NCI-H526 (cell line): ENCODE measurements at places on chromosomes 7 and 10.

DNA sequence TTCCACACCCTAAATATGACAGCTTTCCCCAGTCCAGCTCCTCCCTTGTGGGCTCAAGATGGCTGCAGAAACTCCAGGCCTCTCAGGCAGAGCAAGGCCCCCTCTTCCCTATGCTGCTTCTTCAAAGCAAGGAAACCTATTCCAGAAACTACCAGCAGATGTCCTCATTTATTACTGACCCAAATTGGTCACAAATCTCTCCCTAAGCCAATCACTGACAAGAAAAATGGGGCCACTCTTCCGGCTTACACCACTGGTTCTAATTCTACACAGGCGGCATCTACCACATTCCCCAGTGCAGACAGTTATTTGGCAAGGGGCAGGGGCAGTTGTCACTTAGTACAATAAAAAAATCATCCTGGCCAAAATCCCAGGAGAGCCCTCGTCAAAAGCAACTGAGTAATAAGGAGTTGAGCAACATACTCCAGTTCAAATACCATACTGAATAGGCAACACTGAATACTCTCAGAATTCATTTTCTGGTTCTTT, 150.4 kb downstream of the SFMBT2 start:
- peak; percentile 41 for DNase-seq

- DNase-seq, result no peak
Observed at GRCh38 chr7:81883801-81884393, 114.0 kb upstream of the HGF start.

DNA sequence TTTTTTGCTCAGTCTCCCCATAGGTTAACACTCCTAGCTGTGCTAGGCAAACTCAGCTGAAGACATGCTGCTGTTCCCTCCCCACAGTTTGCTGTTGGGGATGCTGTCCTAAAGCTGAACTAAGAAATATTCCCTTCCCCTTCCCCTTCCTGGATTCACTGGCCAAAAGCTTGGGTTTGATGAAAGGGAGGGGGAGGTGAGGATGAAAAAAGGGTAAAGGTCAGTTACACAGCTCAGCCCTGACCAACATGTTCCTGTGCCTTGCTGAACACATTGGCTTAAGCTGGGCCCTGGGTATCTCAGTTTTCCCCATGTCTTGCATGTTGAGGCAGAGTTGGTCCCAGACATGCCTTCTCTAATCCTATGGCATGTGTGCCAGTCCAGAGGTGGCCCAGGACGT, 15.3 kb downstream of the CCM2 start:
- DNase-seq, result no peak

DNA sequence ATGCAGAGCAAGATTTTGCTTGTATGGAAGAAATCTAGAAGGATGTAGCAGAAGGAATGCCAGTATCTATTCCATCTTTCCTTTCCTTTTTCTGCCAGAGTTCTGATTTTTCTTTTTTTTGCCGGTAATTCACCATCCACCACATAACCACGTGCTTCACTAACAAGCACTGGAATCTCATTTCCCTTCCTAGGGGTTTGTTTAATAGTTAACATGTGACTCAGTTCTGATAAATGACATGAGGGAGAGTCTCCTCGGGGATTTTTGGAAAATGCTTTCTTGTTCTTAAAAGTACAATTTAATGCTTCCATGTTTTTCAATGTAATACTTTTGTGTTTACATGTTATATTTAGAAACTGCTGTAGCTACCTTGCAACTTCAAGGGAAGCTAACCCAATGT, 590.2 kb downstream of the SH2D4B start:
- DNase-seq, result no peak

DNA sequence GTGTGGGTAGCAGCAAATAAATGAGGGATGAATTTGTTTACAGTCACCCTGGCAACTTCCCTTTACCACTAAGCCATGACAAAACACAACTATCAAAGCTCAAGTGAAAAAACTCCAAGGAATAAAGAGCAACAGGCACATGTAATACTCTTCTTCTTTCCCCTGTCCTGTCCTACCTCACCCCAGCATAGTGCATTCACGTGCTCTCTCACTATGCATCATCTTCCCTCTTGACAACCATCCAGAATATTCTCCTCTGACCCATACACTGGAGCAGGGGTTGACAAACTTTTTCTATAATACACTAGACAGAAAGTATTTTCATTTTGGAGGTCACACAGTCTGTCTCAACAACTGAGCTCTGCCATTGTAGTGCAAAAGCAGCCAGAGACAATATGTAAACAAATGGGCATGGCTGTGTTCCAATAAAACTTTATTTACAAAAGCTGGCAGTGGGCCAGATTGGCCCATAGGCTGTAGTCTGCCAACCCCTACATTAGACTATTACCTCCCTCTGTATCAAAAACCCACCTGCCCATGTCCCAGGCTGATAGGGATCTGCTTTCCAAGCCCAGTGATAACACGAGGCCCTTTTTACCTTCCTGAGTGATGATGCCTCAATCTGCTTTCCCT, 354.5 kb downstream of the FGFR2 start:
- DNase-seq, result no peak

GRCh38 chr7:76430836-76431235, 6.1 kb downstream of the ZP3 start:
- DNase-seq, result no peak

GRCh38 chr10:11631890-11632587, 20.6 kb upstream of the USP6NL start:
- DNase-seq, result no peak

- DNase-seq, result no peak
Observed at GRCh38 chr7:100141555-100141949, 7.2 kb upstream of the LAMTOR4 start.

DNA sequence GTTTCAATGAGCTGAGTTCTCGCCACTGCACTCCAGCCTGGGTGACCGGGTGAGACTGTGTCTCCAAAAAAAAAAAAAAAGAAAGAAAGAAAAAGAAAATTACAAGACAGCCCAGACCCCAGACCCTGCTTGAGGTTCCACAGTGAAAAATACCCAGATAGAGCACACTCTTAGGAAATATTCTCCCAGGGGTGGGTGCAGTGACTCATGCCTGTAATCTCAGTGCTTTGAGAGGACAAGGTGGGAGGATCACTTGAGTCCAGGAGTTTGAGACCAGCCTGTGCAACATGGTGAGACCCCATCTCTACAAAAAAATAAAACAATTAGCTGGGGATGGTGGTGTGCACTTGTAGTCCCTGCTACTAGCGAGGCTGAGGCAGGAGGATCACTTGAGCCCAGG, 41.1 kb upstream of the GTF2IRD1 start:
- DNase-seq, result no peak

DNA sequence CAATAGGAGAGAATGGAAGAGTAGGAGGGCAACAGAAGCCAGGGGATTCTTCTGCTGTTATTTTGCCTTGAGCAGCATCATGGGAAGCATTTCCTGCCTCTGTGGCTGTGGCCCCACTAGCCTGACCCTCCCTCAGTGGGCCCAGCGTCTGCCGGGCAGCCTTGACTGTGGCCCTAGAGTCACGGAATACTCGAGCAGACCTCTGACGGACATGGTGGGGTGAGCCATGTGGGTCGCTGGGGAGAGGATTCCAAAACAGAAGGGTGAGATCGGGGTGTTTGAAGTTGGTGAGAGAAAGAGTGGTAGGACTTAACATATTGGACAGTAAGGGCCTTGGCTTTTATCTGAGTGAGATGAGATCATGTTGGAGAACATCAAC, 8.3 kb upstream of the PRKAG2 start:
- DNase-seq, result no peak

DNA sequence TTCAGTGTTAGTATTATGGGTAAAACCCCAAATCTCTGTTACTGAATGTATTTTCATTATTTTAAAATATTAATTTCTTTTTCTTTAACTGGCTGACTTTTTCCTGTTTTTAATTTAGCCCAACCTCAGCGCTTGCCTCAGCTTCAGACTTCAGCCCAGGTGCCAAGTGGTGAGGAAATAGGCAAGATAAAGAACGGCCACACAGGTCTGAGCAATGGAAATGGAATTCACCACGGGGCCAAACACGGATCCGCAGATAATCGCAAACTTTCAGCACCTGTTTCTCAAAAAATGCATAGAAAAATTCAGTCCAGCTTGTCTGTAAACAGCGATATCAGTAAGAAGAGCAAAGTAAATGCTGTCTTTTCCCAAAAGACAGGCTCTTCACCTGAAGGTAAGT, 57.5 kb downstream of the MDFIC start:
- no peak for DNase-seq

DNA sequence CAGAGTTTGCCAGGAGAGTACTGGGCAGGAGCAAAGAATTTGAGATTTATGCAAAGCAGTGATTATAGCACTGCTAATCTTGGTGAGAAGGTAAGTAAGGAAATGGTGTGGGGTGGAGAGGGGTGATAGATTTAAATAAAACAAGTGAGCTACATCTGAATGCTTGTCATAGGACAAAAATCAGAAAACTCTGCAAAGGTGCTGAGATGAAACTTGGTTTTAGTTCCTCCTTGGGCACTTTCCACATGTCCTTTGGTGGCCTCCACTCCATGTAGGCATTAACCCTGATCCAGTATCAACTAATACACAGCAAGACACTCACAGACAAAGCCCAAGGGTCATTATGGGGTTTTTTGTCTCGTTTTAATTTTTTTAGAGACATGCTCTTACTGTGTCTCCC, 25.7 kb upstream of the FAM107B start:
- DNase-seq, result no peak

DNA sequence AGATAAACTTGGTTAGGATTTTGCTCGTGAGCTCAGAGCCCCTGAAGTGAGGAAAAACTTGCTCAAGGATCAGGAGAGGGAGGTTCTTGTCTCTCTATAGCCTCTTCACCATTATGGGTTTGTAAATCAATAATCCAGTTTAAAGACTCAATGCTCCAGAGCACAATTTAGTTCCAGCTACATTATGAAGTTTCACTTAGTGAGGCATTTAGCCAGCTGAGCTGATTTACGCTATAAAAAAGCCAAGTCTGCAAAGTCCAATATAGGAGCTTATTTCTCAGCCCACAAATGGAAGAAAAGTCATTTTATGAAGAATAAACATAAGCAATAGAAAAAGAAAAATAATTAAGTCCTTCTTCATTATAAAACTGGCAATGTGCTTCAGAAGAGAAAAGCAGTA, 130.6 kb downstream of the STRA8 start:
- no peak for DNase-seq

GRCh38 chr7:19715499-19715898, 6.7 kb upstream of the POLR1F start:
- no peak for DNase-seq

GRCh38 chr7:122070062-122070461, 74.0 kb downstream of the AASS start:
- DNase-seq, result no peak

DNA sequence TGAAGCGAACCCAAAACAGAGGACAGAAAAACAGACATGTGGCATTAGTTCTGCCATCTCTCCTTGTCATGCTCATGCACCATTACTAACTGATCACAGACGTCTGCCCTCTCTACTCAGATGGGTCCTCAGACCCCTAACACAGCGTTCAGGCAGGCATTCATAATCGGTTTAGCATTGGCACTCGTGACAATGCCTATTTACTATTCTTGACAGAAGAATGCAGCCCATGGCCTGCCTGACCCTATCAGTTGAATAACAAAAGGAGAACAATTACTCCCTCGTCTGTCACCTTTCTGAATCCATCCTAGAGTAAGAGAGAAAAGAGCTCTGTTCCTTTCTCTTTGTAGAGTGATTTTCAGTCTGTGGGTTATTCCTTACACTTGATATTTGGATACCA, 194.6 kb upstream of the PHYHIPL start:
- DNase-seq, result no peak

DNA sequence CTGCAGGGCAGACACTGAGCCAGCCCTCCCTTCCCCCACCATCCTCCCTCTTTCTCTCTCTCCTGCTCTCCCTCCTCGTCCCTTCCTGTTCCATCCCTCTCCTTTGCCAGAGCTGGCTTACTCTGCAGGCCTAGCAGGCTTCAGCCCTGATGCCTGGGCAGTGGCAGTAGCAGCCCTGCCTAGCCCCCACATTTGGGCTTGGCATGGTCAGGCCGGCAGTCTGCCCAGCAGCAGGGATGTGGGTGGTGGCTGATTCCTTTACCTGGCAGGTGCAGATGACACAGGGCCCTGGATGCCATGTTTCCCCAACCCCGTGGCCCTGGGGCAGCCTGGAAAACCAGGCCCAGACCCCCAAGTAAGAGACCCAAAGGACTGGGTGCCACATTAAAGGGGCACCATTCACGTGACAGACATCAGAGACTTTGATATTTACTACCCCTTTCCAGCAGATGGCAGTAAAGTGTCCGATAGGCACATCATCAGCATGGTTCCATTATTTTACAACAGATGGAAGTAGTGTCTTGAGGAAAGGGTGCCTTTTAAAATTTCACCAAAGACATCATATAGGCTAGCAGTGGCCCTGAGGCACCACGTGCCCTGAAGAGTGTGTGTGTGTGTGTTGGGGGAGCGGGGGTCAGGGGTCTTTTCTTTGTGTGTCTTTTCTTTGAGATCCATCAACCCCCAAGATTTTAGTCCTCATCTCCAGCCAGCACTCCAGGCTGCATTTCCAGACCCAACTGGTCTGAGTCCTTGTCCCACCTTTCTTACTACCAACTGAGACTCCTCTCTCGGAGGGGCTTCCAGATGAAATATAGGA, 5.9 kb downstream of the KCP start:
- DNase-seq, result peak; percentile 83

GRCh38 chr7:13874783-13875182, 114.7 kb downstream of the ETV1 start:
- DNase-seq, result no peak

DNA sequence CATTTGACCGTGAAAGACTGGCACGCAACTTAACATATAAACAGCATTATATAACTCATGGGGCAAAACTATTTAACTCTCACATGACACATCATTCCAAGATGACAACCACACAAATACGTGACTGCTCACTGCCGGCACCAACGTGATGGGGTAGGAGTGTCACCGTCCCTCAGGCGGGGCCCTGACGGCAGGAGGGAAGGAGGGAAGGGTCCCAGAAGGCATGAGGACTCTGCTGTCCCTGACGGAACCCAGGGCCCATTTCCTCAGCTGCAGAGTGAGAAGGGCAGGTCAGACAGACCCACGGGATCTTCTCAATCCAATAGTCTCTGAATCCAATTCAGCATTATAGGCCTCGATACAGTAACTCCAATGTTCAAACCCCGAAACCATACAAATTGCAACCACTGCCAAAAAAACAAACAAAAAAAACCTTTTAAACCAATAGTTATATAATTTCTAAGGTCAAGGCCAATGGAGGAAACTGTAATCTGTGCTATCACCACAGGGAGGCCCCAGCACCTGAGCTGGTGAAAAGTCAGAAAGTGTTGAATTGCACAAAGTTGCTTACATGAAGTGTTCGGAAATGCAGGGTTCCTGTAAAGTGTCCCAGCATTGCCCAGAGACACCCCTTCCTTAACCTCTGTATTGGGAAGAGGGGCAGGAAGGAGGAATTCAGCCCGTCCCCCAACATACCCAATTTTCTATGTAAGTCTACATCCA, 137.4 kb downstream of the TNS3 start:
- no peak for DNase-seq
